ENCODE measurements at places on chromosomes 5 and 9. TPM values are rescaled to one million over a fixed set of nuclear protein-coding genes. Genes with fewer than 3 reads are reported as not detected.
A peak's percentile ranks its signal among the peaks of the same experiment; 100 is the strongest.

GPR151 gene
- 0.07 TPM for total RNA-seq

SPINK4 gene
- not detected for total RNA-seq

ARL10 gene
- total RNA-seq: 3.3 TPM

GLDC gene
- 76.7 TPM for total RNA-seq

PITX1 gene
- not detected for total RNA-seq

ZBED3 gene
- total RNA-seq: 1.6 TPM

PCDHGA11 gene
- 0.21 TPM for total RNA-seq

MEIKIN gene
- total RNA-seq: not detected

ADGRD2 gene
- not detected for total RNA-seq

ARHGEF39 gene
- total RNA-seq: 21.4 TPM

HSPB3 gene
- total RNA-seq: not detected

PIP5KL1 gene
- total RNA-seq: 3.4 TPM

DNAI1 gene
- total RNA-seq: 0.96 TPM

RNF145 gene
- 22.4 TPM for total RNA-seq

DNA sequence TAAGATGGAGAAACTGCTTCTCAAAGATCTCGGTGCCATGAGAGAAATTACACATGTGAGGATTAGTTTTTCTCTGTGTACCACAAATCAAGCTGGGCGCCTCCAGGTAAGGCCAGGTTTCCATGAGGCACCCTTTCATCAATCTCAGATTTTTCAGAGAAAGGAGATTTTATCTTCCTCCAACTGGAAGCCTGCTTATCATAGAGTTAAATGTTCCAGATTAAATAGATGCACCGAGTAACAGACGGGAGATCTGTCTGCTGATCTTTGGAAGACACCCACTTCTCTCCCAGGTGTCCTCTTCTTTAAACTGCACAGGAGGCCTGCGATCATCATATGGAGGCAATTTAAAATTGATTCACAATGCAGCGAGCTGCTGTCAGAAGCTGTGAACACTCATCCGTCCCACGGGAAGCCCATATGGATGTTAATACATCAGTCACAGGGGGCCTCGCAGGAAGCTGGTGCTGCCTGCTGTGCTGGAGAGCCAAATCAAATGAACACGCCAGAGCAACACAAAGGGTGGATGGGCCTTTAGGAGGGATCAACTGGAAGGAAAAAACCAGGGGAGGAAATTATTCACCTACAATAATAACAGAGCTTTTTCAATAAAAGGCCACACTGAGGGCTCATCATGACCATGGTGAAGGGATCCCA is 93.3 kb downstream of the TLE1 start:
- peak; percentile 61 for DNase-seq

GRCh38 chr9:84481636-84482218 is 141.2 kb upstream of the SLC28A3 start:
- no peak for DNase-seq

GRCh38 chr5:157772127-157772526 is 28.6 kb downstream of the LSM11 start:
- peak; percentile 12 for DNase-seq

GRCh38 chr9:107684224-107684623 is 194.7 kb upstream of the KLF4 start:
- no peak for DNase-seq

- no peak for DNase-seq
Observed at GRCh38 chr9:111740739-111741138, 54.0 kb downstream of the SHOC1 start.

- no peak for DNase-seq
Observed at GRCh38 chr5:139251695-139252288, 41.7 kb upstream of the MATR3 start.

- peak; percentile 44 for DNase-seq
Observed at GRCh38 chr9:138102246-138103051, 224.9 kb downstream of the CACNA1B start.

DNA sequence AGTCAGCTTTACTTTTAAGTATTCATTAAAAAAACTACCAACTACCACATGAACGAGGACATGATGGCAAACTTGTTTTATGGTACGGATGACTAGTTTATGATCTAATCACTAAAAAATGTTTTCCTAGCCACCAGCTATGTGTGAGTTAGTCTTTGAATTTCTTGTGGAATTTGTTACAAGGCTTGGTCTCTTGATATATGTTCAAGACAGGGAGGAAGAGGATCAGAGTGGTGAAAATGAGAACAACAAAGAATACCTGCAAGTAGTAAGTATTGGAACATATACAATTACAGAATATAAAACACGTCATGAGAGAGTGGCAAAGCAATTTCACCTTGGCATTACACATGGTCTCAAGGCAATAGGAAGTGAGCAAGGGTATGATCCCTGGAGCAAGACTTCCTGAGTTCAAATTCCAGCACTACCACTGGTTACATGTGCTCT is 548.6 kb upstream of the TLE4 start:
- no peak for DNase-seq

GRCh38 chr5:77356740-77357139 is 135.4 kb downstream of the WDR41 start:
- DNase-seq: no peak

DNA sequence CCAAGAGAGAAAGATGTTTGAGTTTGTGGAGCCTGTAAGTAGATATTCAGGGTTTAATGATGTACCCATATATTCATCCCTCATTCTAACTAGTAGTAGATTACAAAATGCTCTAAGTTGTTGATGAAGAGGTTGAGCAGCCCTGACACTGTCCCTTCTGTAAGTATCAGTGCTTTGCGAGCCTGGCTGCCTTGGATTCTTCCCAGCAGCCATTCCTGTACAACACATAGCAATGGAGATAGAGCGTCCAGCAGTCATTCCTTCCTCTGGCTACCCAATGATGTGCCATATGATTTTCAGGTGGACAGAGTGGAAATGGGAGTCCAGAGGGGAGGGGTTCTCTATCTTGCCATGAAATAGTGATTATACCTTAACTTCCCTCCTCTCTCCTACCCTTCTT is 124.1 kb downstream of the ARHGAP26 start:
- DNase-seq: no peak

GRCh38 chr9:97753364-97753763 is 56.2 kb upstream of the XPA start:
- DNase-seq: no peak

- no peak for DNase-seq
Observed at GRCh38 chr5:14767053-14767452, 102.5 kb downstream of the OTULIN start.

DNA sequence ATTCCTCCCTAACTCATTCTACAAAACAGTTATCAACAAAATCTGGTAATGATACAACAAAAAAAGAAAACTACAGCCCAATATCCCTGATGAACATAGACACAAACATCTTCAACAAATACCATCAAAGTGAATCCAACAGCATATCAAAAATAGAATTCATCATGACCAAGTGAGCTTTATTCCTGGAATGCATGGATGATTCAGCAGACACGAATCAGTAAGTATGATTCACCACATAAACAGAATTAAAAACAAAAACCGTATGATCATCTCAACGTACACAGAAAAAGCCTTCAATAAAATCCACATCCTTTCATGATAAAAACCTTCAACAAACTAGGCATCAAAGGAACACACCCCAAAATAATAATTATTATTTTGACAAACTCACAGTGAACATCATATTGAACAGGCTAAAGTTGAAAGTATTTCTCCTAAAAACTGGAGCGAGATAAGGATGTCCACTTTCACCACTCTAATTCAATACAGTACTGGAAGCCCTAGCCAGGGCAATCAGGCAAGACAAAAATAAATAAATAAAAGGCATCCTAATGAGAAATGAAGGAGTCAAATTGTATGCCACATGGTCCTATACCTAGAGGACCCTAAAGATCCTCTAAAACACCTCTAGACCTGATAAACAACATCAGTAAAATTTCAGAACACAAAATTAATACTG is 305.1 kb upstream of the RGMB start:
- no peak for DNase-seq

- DNase-seq: peak; percentile 28
Observed at GRCh38 chr5:91219803-91220371, 163.2 kb downstream of the ARRDC3 start.

- no peak for DNase-seq
Observed at GRCh38 chr5:84635235-84636055, 250.8 kb upstream of the EDIL3 start.

GRCh38 chr9:8315211-8315610 is 515.6 kb upstream of the DMAC1 start:
- DNase-seq: no peak

DNA sequence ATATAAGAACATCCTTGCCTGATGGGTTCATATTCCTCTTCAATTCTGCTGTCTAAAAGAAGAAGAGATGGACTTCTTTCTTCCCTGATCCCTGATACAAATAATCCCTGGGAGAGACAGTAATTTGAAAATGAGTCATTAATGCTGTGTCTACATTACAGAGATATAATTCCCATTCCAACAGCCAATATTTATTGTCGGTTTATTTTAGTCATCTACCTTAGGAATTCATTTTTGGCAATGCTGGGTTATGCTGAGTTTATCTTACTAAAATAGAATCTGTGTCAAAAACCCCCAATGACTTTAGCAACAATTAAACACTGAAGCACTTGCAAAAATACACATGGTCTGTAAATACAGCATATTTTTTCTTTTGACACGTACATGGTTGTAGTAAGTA is 23.9 kb downstream of the ZNF474 start:
- no peak for DNase-seq

GRCh38 chr9:108269371-108269770 is 586.4 kb downstream of the ACTL7B start:
- DNase-seq: no peak

GRCh38 chr9:95815133-95815532 is 60.4 kb upstream of the ERCC6L2 start:
- DNase-seq: no peak

DNA sequence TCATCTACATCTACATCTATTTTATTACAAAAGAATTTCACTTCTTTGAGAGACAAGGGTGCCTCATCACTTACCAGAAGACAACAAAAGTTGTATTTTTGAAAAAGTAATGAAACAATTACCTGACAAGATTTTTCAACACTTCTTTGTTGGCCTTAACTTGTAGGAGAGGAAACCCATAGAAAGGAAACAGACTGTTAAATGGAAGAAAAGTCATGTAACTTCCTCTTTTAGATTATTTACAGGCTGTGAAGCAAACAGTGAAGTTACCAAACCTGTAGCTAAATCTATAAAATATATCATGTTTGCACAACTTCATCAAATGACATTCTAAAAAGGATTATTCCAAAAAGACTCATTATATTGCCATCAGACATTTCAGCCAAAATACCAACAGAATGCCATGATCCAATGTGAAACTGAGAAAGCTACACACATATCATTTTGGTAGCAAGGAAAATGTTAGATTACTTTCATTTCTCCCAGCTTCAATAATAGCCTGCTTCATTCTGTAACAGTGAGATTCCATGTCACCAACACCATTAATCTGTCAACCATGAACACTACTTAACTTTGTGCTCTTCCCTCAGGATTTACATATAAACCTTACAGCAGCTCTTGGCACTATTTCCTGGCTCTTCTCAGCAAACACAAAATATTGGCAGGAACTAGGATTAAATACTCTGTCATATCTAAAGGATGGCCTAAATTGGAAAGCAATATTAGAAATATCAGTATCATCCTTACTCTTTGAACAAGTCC is 122.5 kb downstream of the MCTP1 start:
- no peak for DNase-seq

DNA sequence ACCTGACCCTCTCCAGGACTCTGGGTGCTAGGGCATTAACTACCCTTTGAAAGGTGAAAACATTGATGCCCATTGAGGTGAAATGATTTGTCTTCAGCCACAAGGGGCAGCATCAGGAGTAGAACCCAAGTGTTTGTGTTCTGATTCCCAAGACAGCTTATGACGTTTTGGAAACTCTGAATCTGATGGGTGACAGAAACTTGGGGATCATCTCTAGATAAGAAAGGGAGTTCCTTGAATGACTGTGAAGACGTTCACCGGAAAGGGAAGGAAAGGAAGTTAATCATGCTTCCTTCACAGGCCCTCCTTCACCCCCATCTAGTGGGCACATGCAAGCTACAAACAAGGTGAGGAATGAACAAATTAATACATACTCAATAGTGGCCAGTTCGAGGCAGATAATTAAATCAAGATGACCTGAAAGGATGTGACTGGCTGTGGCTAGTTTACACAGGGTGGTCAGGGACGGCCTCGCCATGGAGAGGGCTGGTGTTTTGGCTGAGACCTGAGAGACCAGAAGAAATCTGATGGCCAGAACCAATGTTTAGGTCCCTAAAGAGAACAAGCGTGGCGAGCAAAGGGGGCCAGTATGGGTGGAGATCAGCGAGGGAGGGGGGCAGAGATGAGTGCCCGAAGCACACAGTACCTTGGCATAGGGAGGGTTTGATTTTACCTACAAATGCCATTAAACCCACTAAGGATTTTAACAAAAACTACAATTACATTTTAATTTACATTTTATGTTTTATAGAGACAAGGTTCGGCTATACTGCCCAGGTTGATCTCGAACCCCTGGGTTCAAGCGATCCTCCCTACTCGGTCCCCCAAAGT is 937 bp upstream of the SLC26A2 start:
- peak; percentile 68 for DNase-seq

- DNase-seq: no peak
Observed at GRCh38 chr5:143966280-143966679, 154.3 kb downstream of the HMHB1 start.

- no peak for DNase-seq
Observed at GRCh38 chr5:1106385-1107166, 5.3 kb downstream of the SLC12A7 start.

DNA sequence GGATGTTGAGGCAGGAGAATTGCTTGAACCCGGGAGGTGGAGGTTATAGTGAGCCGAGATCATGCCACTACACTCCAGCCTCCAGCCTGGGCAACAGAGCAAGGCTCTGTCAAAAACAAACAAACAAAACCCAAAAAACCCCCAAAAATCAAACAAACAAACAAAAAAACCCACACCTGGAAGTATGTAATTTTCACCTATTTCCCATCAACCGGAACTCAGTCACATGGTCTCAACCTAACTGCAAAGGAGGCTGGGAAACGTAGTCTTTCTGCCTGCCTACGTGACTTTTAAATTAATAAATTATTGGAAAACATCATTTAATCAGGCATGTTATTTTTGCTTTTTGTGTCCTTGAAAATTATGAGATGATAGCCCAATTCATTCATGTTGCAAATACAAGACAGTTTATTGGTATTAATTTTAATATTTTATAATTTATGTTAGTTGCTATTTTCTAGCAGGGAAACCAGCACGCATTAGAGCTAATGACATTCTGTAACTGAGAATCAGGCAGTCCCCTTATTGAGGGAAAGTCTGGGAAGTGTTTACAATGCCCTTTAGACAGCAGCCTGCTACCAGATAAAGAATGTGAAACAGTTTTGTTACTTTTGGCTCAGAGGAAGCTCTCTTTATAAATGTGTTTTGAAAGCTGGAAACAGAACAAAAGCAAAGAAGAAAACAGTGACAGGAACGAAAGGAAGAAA is 110.3 kb downstream of the NXNL2 start:
- DNase-seq: no peak

DNA sequence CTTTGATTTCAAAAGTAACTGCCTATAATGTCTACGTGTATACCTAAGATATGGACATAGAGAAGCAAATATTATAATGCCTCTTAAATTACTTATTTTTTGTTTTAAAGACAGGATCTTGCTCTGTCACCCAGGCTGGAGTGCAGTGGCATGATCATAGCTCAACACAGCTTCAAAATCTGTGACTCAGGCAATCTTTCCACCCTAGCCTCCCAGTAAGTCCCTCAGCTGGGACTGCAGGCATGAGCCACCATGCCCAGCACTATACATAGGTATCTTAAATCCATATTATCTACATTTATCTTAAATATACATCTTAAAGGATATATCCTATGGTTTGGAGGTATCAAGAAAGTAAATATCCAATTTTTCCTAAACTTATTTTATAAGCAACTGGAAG is 261.2 kb downstream of the ARL15 start:
- DNase-seq: no peak

GRCh38 chr5:121982146-121982892 is 20.5 kb downstream of the SRFBP1 start:
- DNase-seq: no peak
